ENCODE measurements at places on chromosomes 6 and 20.
A peak's percentile ranks its signal among the peaks of the same experiment; 100 is the strongest.

DNA sequence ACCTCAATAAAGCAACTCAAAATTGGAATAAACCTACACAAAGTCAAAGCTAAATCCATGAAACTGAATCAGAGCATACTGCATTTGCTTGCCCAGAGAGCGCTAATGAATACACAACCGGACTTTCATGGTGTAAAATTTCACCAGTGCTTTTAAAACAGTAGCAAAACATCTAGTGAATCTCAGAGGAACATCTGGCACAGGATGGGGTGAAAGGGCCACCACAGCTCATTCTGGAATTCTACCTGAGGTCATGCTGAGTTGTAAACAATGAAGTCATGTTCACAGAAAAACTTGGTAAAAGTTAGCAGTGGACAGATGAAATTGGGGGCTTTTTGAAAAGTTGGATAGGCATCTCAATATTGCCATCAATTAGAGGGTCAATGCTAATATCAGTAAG is 125.6 kb upstream of the STXBP5 start:
- no peak for DNase-seq

GRCh38 chr20:38804682-38805501 is 605 bp upstream of the PPP1R16B start:
- peak; percentile 19 for DNase-seq

GRCh38 chr6:4506223-4506622 is 270.0 kb upstream of the CDYL start:
- no peak for DNase-seq

GRCh38 chr6:11772109-11772825 is 6.3 kb downstream of the ADTRP start:
- DNase-seq: no peak

- no peak for DNase-seq
Measured at GRCh38 chr20:7178004-7178403, 410.5 kb downstream of the BMP2 start.

- DNase-seq: no peak
Measured at GRCh38 chr6:152085451-152085921, 278.0 kb downstream of the ESR1 start.

GRCh38 chr6:108737594-108738546 is 110.4 kb upstream of the ARMC2 start:
- no peak for DNase-seq

GRCh38 chr6:122432816-122433215 is 33.4 kb downstream of the HSF2 start:
- DNase-seq: no peak

DNA sequence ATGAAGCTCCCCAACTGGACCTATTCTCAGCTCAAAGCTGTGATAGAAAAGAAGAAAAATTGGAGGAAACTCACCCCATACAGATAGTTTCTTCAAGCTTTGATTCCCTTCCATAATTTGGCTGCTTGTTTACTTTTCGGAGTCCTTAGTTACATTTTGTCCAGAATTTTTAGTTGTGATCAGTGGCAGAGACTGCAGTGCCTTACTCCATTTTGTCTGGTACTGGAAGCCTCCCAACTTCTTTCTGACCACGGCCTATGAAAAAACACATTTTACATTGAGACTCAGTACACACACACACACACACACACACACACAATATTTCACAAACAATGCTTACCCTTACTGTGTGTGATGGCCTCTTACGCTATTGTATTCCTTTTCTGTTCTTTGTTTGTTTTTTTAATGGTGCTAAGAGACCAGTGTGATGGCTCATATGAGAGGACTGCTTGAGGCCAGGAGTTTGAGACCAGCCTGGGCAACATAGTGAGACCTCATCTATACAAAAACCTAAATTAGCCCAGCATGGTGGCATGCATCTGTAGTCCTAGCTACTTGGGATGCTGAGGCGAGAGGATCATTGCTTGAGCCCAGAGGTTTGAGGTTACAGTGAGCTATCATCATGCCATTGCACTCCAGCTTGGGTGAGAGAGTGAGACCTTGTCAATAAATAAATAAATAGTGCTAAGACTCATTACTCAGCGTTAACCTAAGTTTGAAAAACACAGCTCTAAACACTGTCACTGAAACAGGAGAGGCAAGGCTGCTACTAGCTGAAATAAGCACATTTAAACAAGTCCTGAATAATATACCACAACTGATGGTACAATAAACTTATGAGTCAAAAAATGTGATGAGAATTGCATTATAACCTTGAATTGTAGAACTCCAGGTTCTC is 13.8 kb upstream of the RNF8 start:
- no peak for DNase-seq

DNA sequence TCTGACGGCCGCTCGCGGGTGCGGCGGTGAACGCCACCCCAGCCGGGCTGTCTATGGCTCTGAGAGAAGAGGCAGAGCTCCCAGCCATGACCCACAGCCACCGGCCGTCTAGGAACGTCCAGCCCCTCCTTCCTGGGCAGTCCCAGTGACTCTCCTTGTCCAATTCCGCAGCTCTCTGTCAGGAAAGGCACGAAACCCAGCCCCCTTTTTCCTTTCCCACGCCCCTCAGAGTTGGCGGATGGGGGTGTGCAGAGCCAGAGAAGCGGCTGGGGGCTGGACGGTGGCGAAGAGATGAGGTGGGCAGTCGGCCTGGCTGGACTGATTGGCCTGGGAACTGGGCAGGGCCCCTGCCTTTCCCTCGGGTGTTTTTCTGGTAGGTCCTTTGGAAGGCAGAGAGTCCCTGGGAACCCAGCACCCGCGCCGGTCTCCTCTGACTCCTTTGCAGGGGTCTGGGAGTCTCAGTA is 1.5 kb downstream of the EBF4 start:
- DNase-seq: no peak

DNA sequence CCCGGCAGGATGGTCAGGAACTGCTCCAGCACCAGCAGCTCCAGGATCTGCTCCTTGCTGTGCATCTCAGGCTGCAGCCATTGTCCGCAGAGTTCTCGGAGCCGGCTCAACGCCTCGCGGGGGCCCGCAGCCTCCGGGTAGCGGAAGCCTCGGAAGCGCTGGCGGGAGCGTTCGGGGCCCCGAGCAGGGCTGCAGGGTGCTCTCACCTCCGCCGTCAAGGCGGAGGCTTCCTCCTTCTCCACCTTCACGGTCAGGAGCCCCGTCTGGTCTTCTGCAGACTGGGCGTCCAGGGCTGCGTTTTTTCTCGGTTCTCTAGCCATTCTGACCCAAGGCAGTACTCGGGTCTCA is 434 bp downstream of the ZKSCAN4 start:
- DNase-seq: no peak

DNA sequence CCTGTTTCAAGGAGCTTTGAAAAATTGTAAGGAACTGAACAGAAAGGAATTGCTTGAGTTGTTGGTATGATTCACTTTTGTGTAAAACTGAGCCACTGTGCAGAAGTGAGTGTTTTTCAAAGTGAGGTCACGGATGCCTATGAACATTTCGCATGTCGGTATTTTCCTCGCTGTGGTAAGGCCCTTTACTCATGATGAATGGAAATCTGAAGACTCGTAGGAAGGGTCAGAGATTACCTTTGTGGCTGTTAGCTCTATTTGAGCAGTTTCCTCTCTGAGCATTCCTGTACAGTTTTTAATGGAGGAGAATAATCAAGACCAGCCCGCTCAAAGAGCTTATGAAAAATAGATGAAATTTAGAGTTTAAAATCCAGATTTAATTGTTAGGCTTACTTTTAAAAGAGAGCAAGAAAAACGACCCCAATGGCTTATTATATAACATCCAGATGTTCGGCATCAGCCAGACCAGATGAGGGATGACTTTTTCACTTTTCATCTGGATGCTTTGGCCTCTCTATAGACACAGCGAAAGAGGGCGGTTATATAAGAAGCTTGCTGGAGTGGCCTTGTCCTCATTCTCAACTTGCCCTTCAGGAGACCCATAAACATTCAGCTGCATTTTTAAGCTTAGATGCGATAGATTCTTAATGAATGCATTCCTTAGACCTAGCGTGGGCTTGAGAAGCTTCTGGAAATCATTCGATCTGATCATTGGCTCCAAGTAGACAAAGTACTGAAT is 99.5 kb downstream of the CD83 start:
- DNase-seq: no peak

DNA sequence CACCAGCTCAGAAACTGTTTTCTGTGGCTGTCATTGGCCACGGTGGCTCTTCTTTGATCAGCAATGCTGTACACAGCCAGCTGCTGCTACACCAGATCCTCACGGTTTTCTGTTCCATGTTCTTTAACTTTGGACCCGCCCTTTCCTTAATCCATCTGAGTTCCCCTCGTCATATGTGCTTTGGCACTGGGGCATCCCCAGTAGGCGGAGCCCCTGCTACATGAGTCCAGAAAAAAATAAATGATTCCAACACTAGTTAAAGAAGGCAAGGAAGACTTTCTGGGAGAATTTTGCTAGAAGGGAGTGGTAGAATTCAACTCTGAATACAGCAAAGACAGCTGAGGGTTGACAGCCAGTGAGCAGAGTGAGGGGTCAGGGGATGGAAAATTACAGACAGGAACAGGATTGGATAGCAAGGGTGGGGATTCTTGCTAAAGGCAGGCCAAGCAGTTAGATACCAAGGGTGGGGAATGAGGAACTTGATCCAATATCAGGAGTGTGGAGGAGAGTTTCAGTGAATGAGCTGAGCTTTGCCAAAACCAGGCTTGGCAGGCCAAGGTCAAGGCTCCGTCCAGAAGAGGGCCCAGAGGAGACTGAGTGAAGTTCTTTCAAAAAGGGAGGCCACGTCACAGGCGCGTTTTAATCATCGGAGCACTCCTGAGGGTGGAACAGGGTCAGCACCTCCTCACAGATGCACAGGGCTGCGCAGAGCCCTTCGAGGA is 391.8 kb downstream of the CDH4 start:
- DNase-seq: no peak

DNA sequence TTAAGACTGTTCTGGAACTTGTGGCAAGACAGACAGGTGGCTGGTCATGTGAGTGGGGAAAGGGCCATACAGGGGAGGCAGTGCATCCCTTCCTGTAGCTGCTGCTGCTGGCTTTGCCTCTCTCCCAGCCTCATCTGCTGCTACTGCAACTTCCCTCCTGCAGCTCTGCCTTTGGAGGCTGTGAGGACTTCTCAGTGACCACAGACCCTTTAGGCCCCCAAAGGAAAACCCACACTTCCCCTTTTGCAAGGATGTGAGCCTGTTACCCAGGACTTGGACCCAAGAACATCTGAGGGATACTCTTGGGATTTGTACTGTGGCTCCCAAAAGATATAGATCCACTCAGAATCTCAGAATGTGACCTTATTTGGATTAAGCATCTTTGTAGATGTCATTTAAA is 91.0 kb downstream of the TMEM170B start:
- DNase-seq: no peak

GRCh38 chr20:44861531-44862006 is 23.9 kb upstream of the YWHAB start:
- no peak for DNase-seq

DNA sequence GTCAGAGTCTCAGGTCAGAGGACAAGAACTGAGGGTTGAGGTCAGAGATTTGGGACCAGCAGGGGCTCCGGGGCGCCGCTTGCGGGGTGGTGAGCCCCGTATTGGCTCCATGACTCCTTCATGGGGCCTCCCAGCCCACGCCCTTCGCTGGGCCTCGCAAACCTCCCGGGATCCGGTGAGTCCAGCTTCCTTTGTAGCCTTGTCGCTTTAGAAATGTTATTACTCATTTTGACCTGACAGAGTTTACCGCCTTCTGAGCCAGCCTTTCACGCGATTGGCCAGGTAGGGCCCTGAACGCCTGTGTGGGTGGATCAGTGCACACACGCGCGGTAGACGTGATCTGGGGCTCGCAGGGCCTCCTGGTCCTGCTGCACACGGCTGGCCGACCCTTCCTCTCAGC is 181.1 kb downstream of the ERMARD start:
- no peak for DNase-seq

DNA sequence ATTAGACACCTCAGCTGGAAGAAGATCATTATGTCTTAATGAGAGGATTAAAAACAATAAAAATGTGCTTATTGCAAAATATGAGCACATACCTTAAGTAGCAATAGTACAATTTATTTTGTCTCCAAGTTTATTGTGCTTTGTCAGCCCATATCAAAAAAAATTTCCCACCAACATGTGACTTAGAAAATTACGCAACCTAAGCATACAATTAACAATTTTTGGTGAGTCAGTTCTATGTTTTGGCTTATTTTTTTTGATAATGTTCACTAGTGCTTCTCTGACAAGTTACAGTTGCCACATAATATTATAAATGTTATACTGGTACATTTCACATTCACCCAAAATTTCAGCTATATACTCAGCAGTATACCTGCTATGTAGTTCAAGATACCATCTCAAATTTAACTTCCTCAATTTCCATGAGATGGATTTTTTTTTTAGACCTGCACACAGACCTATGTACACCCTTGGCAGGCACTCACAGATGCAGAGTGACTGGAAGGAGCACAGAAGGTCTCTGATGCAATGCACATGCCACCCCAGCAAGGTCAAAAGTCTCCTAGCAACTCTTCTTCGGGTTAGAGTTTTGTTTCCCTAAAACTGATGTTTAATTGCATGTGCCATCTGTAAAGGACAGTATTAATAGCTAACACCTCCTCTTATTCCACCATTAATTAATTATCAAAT is 112.4 kb downstream of the PRKN start:
- DNase-seq: no peak

DNA sequence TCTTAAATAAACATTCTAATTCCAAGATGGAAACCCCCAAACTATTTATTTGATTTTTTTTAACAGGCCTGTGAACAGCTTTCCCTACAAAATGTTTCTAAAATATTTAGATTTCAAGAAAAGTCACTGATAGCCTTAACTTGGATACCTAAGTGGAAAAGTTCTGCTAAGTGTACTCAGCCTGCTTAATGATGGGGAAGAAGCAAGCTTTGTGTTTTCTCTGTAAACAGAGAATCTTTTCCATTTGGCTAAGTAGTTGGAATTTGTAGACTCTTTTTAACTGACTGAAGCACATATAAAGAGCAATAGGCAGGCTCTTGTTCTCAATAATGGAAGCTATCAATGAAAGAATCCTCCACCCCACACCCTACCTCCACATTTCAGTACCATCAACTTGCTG is 108.2 kb downstream of the KIF6 start:
- DNase-seq: no peak

DNA sequence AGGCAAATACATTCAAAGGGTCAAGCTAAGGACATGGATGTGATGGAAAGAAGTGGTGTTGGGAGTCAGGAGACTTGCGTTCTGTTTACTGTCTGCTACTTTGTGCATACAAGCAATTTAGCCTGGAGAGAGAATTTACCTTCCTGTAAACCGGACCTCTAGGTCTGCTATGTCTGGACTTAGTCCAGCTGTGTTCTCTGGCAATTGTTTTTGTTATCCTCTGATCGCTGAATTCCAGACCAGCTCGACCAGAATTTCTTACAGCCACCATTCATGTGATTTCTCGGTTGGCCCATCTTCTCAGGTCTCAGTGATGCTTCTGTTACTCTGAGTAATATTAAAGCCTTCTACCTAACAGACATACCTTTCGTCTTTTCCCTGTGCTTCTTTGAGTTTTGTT is 75.2 kb downstream of the LRRC1 start:
- DNase-seq: no peak

DNA sequence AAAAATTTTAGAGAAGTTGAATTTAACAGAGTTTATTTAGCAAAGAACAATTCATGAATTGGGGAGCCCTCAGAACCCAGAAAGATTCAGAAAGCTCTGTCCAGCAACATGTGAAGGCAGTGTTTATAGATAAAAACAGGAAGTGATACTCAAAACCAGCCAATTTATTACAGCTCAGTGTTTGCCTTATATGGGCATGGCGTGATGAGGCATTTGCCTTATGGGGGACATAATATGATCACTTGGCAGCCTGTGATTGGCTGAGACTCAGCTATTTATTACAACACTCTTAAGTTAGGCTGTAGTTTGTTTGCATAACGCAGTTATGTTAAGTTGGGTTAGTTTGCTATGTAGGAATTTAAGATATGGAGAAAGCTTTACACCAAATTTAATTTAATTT is 11.5 kb downstream of the HLA-DPA1 start:
- no peak for DNase-seq
